ENCODE measurements at places on chromosomes 7 and 10. TPM values are rescaled to one million over a fixed set of nuclear protein-coding genes. Genes with fewer than 3 reads are reported as not detected.

ITIH5 gene
- 0.08 TPM for total RNA-seq

PNLIP gene
- not detected for total RNA-seq

ZNF138 gene
- total RNA-seq = 1.2 TPM

TSPAN12 gene
- 2.0 TPM for total RNA-seq

RASA4B gene
- 2.0 TPM for total RNA-seq

HOXA3 gene
- not detected for total RNA-seq

MYPN gene
- not detected for total RNA-seq

ZCWPW1 gene
- 0.94 TPM for total RNA-seq

AKR1C4 gene
- total RNA-seq = not detected

VIPR2 gene
- total RNA-seq = not detected

FOXK1 gene
- total RNA-seq = 9.7 TPM

PODXL gene
- 2.6 TPM for total RNA-seq

CD36 gene
- total RNA-seq = 132 TPM

WDFY4 gene
- total RNA-seq = not detected

PDGFA gene
- 122 TPM for total RNA-seq

LARP4B gene
- total RNA-seq = 20.7 TPM

CPED1 gene
- total RNA-seq = 32.2 TPM

MMRN2 gene
- 17.8 TPM for total RNA-seq

SERPINE1 gene
- 1,526 TPM for total RNA-seq

SLC13A1 gene
- total RNA-seq = not detected

CTBP2 gene
- 73.5 TPM for total RNA-seq

ADAP1 gene
- total RNA-seq = 2.3 TPM

GSTO2 gene
- 0.47 TPM for total RNA-seq

HTR5A gene
- total RNA-seq = not detected

NT5C3A gene
- 16.3 TPM for total RNA-seq

ICA1 gene
- total RNA-seq = 0.23 TPM

DOCK4 gene
- total RNA-seq = 8.4 TPM

GIMAP2 gene
- 0.60 TPM for total RNA-seq

CPA2 gene
- total RNA-seq = not detected

ENTPD1 gene
- total RNA-seq = 1.2 TPM

MBL2 gene
- total RNA-seq = not detected

ANKRD2 gene
- 0.15 TPM for total RNA-seq

CYP2C18 gene
- total RNA-seq = not detected

SFRP4 gene
- total RNA-seq = 65.8 TPM

MKI67 gene
- total RNA-seq = 1.6 TPM

ARPC1A gene
- total RNA-seq = 223 TPM

IGF2BP3 gene
- total RNA-seq = 40.6 TPM

PAPSS2 gene
- total RNA-seq = 168 TPM

PPP1R17 gene
- not detected for total RNA-seq

PLEKHS1 gene
- not detected for total RNA-seq

AS3MT gene
- 5.9 TPM for total RNA-seq

RBP4 gene
- 0.23 TPM for total RNA-seq

FAM131B gene
- 0.98 TPM for total RNA-seq

CACNB2 gene
- total RNA-seq = 2.7 TPM

HMX3 gene
- total RNA-seq = not detected

ABCC2 gene
- 0.15 TPM for total RNA-seq

NUTM2E gene
- total RNA-seq = not detected

TRPV6 gene
- not detected for total RNA-seq

NAT16 gene
- not detected for total RNA-seq
